Esophagus muscularis mucosa (tissue), 4 donors: ENCODE measurements at places on chromosomes 7 and 10. TPM values are rescaled to one million over a fixed set of nuclear protein-coding genes. Genes with fewer than 3 reads are reported as not detected.

The COMTD1 gene
- total RNA-seq: 32.3 TPM

The PSAP gene
- total RNA-seq: 537 TPM

The MYL10 gene
- not detected for total RNA-seq

The SPDYE9 gene
- total RNA-seq: not detected

The MBL2 gene
- total RNA-seq: 0.06 TPM

The PNLIP gene
- total RNA-seq: not detected

The EPO gene
- not detected for total RNA-seq

DNA sequence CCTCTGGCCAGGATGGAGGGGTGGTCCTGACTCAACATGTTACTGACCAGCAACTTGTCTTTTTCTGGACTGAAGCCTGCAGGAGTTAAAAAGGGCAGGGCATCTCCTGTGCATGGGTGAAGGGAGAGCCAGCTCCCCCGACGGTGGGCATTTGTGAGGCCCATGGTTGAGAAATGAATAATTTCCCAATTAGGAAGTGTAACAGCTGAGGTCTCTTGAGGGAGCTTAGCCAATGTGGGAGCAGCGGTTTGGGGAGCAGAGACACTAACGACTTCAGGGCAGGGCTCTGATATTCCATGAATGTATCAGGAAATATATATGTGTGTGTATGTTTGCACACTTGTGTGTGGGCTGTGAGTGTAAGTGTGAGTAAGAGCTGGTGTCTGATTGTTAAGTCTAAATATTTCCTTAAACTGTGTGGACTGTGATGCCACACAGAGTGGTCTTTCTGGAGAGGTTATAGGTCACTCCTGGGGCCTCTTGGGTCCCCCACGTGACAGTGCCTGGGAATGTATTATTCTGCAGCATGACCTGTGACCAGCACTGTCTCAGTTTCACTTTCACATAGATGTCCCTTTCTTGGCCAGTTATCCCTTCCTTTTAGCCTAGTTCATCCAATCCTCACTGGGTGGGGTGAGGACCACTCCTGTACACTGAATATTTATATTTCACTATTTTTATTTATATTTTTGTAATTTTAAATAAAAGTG is 6.0 kb downstream of the PLAU start:
- H3K36me3 ChIP-seq: no peaks in the 10 kb centered on the region
- peak overlapping the region; percentile 17 for H3K27ac ChIP-seq
- H3K4me1 ChIP-seq: peaks cover 43% of the 10 kb centered on the region
- no peaks in the 10 kb centered on the region for H3K27me3 ChIP-seq

- H3K27me3 ChIP-seq: no peaks in the 10 kb centered on the region
- no peaks in the 10 kb centered on the region for H3K4me1 ChIP-seq
- H3K4me3 ChIP-seq: no peak overlapping the region
- no peak for DNase-seq
- no peak overlapping the region for H3K27ac ChIP-seq
These were observed 397.6 kb upstream of the LRRN3 start for GRCh38 chr7:110693344-110693743.

- H3K4me1 ChIP-seq: no peaks in the 10 kb centered on the region
- no peak overlapping the region for H3K4me3 ChIP-seq
- DNase-seq: no peak
- H3K27me3 ChIP-seq: no peaks in the 10 kb centered on the region
- H3K36me3 ChIP-seq: no peaks in the 10 kb centered on the region
- no peak overlapping the region for H3K27ac ChIP-seq
These were observed 197.0 kb downstream of the STK31 start for GRCh38 chr7:23907012-23907411.

DNA sequence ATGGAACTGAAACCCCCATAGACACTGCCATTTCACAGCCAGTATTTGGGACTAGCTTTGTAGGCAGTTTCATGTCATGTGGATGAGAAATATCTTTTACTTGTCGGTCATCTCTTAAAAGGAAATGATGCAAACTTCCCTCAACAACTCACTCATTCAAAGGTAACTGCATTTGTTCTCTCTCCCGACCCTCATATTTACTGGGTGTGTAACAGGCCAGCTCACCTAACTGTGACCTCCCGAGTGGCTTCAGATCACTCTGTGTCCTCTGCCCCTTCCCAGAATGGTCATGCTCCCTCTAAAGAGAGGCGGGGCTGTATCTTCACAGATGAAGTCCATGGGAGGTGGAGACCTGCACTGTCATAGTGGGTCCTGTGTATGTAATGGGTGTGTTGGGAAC is 14.7 kb downstream of the LRRC18 start:
- H3K27me3 ChIP-seq: no peaks in the 10 kb centered on the region
- H3K4me3 ChIP-seq: no peak overlapping the region
- no peaks in the 10 kb centered on the region for H3K36me3 ChIP-seq
- DNase-seq: no peak
- no peak overlapping the region for H3K27ac ChIP-seq
- H3K4me1 ChIP-seq: no peaks in the 10 kb centered on the region

GRCh38 chr10:118582511-118582910 is 12.9 kb downstream of the PRLHR start:
- no peaks in the 10 kb centered on the region for H3K36me3 ChIP-seq
- DNase-seq: no peak
- no peak overlapping the region for H3K27ac ChIP-seq
- H3K27me3 ChIP-seq: no peaks in the 10 kb centered on the region
- H3K4me1 ChIP-seq: peaks cover 6% of the 10 kb centered on the region

DNA sequence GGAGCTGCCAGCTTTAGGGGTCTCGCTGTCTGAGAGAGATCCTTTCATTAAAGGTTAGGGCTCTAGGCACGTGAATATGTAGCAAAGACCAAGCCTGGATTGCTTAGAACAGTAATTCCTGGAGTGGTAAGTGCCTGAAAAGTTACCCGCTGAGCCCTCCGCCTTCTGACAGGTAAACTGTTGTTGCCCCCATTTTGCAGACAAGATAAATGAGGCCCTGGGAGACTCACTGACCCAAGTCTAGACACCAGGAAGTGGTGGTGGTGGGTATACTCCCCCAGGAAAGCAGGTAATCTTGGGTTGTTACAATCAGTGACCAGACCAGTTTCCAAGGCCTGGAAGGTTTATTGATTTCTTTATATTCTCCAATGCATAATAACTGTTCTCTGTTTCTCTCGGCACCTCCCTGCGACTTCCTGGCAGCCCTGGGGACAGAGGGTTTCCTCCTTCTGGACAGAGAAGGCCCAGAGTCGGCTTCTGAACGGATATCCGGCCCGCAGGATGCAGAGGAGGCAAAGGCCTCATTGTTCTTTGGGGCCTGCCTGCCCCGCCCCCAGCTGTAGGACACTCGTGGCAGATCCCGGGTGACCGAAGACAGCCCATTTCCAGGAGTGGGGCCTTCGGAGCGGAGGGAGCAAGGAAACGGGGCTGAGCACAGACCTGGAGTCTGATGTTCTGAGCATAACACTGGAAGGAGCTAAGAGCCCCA is 1.3 kb upstream of the GRK5 start:
- H3K4me3 ChIP-seq: peak overlapping the region; percentile 95
- no peaks in the 10 kb centered on the region for H3K27me3 ChIP-seq
- no peaks in the 10 kb centered on the region for H3K36me3 ChIP-seq
- peak overlapping the region; percentile 100 for H3K27ac ChIP-seq
- H3K4me1 ChIP-seq: peaks cover 24% of the 10 kb centered on the region
- DNase-seq: peak; percentile 92

DNA sequence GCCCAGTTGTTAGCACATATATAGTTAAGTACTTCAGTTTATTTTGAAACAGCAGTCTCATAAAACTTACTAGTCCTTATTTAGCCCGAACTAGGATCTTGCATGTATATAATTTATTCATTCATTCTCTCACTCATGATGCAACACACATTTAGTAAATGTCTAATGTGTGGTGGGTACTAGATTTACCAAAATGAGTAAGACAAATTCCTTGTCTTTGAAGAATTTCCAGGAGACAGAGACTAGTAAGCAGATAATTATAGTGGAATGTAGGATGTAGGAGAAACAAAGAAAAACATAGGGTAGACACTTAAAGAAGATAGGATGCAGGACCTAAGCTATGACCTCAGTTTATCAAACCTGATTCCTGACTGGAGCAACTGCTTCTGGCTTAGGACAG is 120.2 kb upstream of the AMPH start:
- no peak overlapping the region for H3K4me3 ChIP-seq
- no peaks in the 10 kb centered on the region for H3K27me3 ChIP-seq
- DNase-seq: no peak
- H3K4me1 ChIP-seq: no peaks in the 10 kb centered on the region
- H3K27ac ChIP-seq: no peak overlapping the region

DNA sequence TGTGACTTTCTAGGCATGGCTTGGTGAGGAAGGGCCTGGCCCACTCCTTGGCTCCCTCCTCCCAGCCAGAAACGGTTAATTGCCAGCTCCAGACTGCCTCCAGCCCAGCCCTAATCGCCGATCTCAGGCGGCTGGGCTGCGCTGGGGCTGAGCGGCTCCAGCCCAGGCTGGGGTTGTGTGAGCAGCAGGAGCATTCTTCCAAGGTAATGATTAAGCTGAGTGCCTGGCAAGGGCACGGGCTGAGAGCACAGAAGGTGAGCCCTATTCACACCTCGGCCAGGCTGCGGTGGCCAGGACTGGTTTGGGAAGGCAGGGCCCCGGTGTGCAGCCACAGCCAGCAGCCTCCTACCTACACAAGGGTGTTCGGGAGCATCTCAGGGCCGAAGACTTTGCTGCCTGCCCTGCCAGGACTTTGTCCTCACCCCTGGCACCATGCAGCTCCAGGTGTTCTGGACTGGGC is at the start of gene TMEM72:
Gene TMEM72, plus strand, starts transcription at position 257 of the 460 bp plus-strand sequence. Its CDS starts 176 bp downstream, at position 433.
- peaks cover 6% of the 10 kb centered on the region for H3K4me1 ChIP-seq
- H3K27me3 ChIP-seq: no peaks in the 10 kb centered on the region
- no peak within 1 kb of the TSS for H3K27ac ChIP-seq
- DNase-seq: no peak
- no peak within 1 kb of the TSS for H3K4me3 ChIP-seq
- no peaks in the 10 kb centered on the region for H3K36me3 ChIP-seq

DNA sequence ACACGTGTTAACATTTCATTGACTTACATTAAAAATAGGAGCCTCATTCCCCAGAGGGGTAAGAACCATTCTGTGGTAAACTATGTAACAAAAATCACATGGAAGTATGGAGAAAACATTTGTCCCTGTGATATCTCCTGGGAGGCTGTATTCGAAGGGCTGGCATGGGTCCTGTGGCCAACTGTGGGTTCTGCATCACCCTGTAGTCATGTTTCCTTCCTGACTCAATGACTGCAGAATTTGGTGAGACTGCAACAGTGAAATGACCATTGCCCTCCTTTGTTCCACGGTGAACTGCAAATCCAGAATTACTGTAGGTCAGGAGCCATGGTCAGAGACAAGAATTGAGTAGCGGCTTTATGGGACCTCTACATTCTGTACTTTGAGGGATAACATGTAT is 3.6 kb upstream of the ZEB1 start:
- H3K4me1 ChIP-seq: no peaks in the 10 kb centered on the region
- no peak for DNase-seq
- H3K36me3 ChIP-seq: no peaks in the 10 kb centered on the region
- H3K27me3 ChIP-seq: no peaks in the 10 kb centered on the region
- no peak overlapping the region for H3K4me3 ChIP-seq
- no peak overlapping the region for H3K27ac ChIP-seq

DNA sequence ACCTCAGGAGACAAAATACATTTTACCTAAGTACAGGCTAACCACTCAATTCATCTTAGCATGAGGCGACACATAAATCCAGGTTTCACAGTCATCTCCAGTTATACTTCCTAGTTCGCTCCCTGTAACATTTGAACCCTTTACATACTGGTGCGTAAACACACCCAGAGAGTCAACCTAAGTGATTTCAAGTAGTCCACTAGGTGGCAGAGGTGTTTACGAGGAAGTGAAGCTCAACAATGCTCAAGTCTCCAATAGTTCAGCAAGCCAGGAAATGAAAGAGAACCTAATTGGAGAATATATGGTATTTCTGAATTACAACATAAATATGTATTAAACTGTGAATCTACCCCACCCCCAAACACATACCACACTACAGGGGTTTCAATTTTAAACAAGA is 76.3 kb upstream of the ABCB5 start:
- no peak overlapping the region for H3K27ac ChIP-seq
- no peaks in the 10 kb centered on the region for H3K4me1 ChIP-seq
- no peak overlapping the region for H3K4me3 ChIP-seq
- DNase-seq: no peak

GRCh38 chr10:484441-484924 is 205.0 kb downstream of the DIP2C start:
- H3K36me3 ChIP-seq: peaks cover 5% of the 10 kb centered on the region
- H3K4me3 ChIP-seq: peak overlapping the region; percentile 46
- H3K27ac ChIP-seq: peak overlapping the region; percentile 87
- no peak for DNase-seq
- peaks cover 78% of the 10 kb centered on the region for H3K4me1 ChIP-seq
- no peaks in the 10 kb centered on the region for H3K27me3 ChIP-seq

DNA sequence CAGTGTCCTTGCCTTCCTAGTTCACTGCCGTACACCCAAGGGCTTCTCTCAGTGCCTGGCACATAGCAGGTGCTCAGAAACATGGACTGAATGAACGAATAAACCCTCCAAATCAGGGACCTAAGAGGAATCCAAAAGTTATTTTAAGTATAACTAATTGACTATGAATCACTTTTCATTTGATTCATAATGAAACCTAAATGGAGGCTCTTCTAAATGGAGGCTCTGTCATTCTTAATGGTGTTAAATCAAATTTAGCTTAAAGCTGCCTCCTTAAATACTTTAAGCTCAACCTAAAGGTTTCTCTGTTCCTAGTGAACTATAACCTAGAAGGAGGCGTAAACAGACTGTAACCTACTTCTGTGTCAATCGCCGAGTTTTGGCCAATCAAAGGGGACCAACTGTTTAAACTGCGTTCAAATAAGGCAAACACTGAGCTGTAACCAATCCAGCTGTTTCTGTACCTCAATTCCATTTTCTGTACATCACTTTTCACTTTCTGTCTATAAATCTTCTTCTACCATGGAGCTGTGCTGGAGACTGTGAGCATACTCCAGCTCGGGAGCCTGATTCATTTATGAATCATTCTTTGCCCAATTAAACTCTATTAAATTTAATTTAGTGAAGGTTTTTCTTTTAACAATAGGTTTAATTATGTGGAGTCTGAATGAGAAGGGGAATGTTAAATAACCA is 11.0 kb downstream of the PYROXD2 start:
- peaks cover 5% of the 10 kb centered on the region for H3K4me1 ChIP-seq
- no peak overlapping the region for H3K27ac ChIP-seq
- H3K4me3 ChIP-seq: no peak overlapping the region
- no peaks in the 10 kb centered on the region for H3K27me3 ChIP-seq
- peaks cover 18% of the 10 kb centered on the region for H3K36me3 ChIP-seq
- no peak for DNase-seq

- H3K27me3 ChIP-seq: no peaks in the 10 kb centered on the region
- DNase-seq: no peak
- peaks cover 8% of the 10 kb centered on the region for H3K4me1 ChIP-seq
- H3K27ac ChIP-seq: no peak overlapping the region
- H3K36me3 ChIP-seq: peaks cover 6% of the 10 kb centered on the region
- H3K4me3 ChIP-seq: no peak overlapping the region
These were observed 45.2 kb downstream of the NSUN6 start for GRCh38 chr10:18606051-18606695.
